Umbilical cord (tissue), 2 donors: ENCODE measurements at places on chromosomes 1 and 21.
A peak's percentile ranks its signal among the peaks of the same experiment; 100 is the strongest.

- no peak for DNase-seq
Measured at GRCh38 chr1:41238311-41238988, 3.7 kb downstream of the SCMH1 start.

GRCh38 chr1:236156512-236157208 is 14.3 kb downstream of the GPR137B start:
- no peak for DNase-seq

GRCh38 chr1:174258148-174258550 is 98.8 kb downstream of the RABGAP1L start:
- DNase-seq: peak; percentile 23

DNA sequence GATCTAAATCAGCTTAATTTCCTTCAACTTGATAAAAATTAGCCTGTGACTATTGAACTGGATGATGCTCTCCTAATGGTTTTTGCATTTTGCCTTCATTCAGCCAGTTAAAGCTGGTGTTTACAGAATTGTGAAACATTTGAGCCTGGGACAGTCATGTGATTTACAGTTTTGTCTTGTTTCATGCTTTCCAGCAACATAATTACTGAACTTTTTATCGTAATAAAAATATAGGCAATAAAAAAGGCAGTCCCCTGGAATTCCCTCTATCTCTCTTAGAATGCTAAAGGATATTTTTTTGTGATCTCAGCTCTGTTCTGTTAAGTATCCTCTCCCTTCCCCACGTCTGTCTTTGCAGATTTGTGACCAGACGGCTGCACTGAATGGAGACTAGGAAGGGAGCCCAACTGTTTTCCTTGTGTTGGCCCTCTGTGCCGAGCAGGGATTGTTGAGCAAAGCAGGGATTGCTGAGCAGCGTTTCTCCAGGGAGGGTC is 70.3 kb upstream of the RGL1 start:
- peak; percentile 97 for DNase-seq

- DNase-seq: no peak
Measured at GRCh38 chr1:150760013-150760412, 5.6 kb downstream of the CTSS start.
